AG04449 (cell line): ENCODE measurements at places on chromosomes 2 and 18.

GRCh38 chr18:43486462-43486861, 209.2 kb upstream of the SYT4 start:
- DNase-seq = no peak

DNA sequence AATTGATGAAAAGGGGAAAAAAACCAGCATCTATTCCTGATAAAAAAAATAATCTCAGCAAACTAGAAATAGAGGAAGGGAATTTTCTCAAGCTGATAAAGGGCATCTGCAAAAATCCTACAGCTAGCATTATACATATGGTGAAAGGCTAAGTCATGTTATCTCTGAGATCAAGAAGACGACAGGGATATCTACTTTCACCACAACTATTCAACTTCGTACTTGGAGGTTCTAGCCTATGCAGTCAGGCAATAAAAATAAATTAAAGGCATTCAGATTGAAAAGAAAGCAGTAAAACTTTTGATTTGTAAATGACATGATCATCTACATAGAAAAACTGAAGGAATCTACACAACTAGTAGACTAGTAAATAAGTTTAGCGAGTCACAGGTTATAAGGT, 58.2 kb downstream of the CAB39 start:
- DNase-seq = peak; percentile 44

- DNase-seq = no peak
Observed at GRCh38 chr2:144559681-144560080, 39.8 kb upstream of the ZEB2 start.

DNA sequence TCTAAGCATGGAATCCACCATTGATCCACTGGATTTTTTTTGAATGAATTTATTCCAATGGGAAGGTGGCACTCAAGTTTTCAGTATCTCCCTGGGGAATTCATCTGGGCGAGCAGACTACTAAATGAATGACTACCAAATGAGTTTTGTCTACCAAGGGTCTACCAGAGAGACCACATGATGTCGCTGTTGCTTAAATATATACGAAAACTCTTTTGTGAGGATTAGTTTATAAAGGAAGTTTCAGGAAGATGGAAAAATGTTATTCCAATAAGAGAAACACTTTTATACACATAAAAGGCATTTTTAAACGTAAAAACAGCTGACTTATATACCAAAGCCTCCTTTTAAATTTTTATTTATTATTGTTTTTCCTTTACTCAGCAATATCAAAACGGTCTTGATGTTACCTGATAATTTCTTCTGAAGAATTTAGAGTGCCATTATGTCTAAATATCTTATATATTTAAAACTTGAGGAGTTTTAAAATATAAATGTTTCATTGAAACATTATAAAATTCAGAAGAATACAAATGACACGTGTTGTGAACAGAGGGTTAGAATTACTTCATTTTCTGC, 139.7 kb downstream of the HRH4 start:
- DNase-seq = no peak

GRCh38 chr2:121287146-121287798, 2.3 kb upstream of the TFCP2L1 start:
- no peak for DNase-seq

DNA sequence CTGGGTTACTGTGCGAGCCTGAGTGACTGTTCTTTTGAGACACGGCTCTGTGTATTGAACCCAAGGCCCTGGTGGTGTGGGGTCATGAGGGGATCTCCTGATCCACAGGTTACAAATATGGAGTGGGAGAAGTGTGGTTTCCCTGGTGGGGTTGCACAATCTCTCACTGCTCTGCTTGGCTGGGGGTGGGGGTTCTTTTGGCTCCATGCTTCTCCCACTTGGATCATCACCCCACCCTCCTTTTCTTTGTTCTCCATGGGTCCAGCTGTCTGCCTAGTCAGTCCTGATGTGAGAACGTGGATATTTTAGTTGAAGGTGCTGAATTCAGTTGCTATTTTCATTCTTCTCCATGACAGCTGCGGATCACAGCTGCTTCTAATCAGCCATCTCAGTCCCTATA, 37.8 kb downstream of the AGPS start:
- DNase-seq = no peak

DNA sequence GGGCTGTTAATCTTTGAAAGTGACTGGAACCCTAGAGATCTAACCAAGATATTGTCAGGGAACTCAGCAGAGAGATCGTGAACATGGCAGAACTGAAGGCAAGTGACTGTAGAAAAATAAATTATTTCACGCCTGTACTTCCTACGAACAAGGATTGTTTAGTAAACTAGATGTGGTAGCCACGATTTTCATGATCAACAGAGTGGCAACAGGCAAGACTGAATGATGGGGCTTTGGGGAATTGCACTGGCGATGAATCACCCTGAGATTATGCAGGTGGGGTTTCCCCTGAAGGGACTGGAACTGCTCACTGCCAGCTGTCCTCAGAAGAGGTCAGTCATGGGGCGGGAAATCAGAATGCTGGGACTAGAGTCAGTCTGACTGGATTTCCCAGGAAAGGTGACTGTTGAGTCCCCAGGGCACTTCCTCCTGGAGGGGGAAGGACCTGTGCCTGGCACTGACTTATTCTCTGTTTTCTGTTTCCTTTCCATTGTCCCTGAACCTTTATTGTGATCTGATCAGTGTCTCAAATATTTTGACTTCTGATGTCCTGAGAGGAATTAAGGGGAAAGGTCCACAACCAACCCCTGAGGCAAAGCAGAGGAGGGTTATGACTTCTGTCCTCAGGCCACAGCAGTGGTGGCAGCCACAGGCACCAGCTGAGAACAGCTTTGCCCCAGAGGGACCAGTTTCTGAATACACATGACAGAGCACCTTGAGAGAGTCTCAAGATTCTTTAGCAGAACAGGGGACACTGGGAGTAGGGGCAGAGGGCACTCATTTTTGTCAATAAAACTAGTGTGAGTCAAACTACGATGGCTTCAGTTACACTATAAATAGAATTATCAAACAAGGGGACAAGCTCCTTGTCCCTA, 70.0 kb downstream of the NAB1 start:
- peak; percentile 23 for DNase-seq

DNA sequence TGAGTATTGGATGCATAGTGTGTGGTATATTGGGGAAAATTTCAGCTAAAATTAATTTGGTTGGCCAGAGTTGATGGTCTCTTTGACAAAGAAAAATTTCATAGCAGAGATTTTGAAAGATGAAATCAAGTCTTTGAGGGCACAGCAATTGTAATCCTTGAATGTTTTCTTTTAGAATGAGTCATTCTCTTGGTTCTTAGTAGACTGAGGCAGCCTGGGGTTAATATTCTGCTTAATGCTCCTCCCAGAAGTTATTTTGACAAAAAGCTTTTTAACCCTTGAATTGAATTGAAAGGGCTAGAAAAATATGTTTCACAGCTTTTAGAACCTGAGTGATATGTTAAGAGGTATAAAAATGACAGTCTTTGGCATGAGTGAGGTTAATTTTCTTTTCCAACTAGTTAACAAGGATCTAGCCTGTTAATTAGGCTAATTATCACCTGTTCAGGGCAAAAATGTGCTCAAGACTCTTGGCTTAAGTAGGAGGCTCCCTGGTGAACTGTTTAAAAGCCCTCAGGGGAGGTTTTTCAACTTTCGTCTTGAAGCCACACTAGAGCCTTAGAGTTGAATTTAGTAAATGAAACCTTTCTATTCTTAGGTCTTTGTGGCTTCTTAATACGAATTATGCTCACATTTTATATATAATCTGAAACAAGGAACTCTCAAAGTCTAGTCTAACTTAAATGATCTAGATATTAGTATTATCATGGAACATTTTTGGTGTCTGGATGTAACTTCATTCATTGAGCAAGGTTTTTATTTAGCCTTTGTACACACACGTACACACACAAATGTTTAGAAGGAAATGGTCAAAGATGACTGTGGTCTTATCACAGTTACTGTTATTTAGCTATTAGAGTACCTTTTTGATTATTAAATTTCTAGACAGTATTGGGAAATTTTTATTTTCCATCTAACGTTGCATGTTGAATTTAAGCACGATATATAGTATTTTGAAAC, 272.5 kb downstream of the ZNF407 start:
- DNase-seq = no peak

DNA sequence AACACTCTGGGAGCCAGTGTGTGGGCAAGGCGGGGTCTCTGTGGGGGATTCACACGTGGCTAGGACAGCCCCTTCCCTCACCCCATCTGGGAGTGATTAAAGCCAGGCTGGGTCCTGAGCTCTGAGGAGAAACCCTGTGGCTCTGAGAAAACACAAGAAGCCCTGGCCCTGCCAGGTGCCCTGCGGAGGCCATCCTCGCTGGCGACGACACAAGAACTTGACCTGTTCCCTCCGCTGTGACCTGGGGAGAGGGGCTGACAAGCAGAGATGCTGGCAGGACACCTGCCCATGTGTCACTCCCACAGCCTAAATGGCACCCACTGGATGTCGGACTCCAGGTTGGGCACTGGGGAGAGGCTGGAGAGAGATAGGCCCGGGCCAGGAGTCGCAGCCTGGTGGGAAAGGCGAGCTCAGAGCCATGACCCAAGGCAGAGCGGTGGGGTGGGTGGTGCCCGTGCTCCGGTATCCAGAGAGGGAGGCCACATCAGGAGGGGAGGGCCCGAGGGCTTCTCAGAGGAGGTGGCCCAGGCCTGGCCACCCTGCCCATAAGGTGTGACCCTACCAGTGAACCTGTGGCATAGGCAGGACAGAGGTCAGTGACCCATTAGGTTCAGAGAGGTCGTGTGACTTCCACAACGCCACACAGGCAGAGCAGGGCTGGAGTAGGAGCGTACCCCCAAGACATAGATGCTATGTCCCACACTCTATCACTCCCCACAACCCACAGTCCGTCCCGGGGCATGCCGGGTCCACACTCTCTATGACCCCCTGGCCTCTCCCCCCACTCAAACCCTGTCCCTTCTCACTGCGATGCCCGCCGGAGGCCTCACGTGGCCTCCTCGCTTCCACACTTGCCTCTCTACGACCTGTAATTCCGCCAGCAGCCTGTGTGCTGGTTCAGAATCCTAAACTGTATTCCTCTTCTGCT, 59.4 kb upstream of the HPCAL1 start:
- no peak for DNase-seq

GRCh38 chr2:16148632-16149348, 208.4 kb downstream of the MYCN start:
- DNase-seq = no peak

GRCh38 chr18:47263430-47264307, 12.2 kb upstream of the SKOR2 start:
- no peak for DNase-seq
